Choroid plexus epithelial cell (primary cell): ENCODE measurements at places on chromosomes 4 and X.

- peak; percentile 63 for DNase-seq
These were observed 95.8 kb upstream of the EGFL6 start for GRCh38 chrX:13473442-13474163.

- DNase-seq = no peak
These were observed 6.9 kb upstream of the HELT start for GRCh38 chr4:185011408-185011807.

DNA sequence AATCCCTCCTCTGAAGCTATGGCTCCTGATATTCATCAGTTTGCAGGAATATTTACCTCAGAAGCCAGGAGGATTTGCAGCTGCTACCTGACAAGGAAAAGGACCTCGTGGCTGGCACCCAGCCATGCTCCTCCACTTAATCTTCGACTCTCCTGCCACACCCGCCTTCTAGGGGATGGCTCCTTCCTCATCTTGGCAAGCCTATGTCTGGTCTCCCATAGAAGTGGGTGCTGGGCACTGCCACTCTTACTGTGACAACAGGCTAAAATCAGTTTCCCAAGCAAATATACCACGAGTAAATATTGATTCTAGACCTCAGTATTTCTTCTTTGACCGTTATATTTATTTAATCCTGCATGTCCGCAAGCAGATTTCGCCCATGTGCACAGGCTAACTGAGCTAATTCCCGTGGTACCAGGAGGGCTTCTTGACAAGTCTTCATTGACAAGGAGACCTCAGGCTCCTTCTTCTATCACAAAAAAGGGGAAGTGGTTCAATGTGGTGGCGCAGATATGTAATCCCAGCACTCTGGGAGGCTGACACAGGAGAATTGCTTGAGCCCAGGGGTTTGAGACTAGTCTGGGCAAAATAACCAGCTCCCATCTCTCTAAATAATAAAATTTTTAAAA, 52.6 kb upstream of the DCTD start:
- DNase-seq = no peak

GRCh38 chr4:36338973-36339372, 57.6 kb downstream of the DTHD1 start:
- DNase-seq = no peak
